ENCODE measurements at places on chromosomes 2 and 18.

GRCh38 chr2:96891591-96892333, 21.9 kb upstream of the SEMA4C start:
- no peak for DNase-seq

DNA sequence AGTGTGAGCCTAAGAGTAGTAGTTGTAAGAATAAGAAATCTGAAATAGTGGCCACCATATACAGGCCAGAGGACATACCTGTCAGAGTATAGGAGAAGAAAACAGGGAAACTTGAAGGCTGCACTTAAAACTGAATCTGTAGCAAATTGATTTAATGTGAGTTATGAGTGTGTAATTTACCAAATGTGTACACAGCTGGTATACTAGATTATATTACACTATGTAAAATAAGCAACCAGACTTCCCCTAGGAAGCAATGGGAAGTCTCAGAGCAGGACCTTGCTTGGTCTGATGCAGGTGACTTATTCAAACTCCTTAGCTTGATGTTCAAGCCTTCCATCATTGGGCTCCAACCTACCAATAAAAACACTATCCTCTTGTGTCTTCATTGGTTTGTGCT, 17.3 kb upstream of the EPC2 start:
- no peak for DNase-seq

DNA sequence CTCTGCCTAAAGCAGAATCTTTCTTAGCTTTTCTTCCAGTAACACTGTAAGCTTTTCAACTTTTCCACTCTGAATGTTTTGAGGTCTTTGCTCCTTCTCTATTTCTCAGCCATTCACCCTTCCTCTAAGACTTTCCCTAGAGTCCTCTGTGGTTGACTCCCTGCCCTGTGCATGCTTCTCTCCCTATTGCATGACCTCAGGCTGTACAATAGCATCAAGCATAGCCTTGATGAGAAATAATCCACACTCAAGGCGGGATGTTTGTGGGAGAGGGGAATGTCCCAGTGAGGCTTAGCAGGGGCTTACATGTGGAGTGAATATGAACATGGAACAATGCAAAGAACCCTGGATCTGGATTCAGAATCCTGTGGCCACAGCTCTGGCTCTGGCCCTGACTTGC, 48.4 kb upstream of the IGFBP5 start:
- no peak for DNase-seq

GRCh38 chr2:105796791-105797190, 52.1 kb downstream of the NCK2 start:
- no peak for DNase-seq

- DNase-seq = no peak
Observed at GRCh38 chr2:120871881-120872620, 136.4 kb downstream of the GLI2 start.

GRCh38 chr2:105179469-105180372, 61.8 kb upstream of the GPR45 start:
- no peak for DNase-seq

DNA sequence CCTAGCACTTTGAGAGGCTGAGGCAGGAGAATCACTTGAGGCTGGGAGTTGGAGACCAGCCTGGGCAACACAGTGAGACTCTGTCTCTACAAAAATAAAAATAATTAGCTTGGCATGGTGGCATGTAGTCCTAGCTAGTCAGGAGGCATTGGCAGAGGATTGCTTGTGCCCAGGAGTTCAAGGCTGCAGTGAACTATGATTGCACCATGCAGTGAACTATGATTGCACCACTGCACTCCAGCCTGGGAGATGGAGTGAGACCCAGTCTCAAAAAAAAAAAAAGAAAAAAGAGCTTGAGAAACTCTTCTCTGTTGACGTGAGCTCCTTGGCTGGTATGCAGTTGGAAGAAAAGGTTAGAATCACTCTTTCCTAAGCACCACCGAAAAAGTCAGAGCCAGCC, 125.1 kb upstream of the TNP1 start:
- no peak for DNase-seq

DNA sequence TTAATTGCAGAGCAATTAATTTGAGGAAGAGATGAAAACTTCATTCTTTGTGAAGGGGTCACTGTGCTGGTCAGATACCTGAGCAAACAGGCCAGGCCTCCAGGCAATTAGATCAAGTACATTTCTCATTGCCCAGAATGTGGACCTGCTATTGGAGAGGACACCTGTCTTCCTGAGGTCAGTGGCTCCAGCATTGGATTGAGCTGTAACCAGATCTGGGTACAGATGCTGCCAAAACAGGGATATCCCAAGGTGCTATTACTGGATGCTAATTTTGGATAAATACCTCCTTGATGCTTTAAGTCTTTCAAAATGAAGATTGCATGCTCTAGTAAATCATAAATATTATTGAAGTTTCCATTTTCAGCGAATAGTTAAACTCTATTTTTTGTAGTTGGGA, 131.5 kb downstream of the FAM161A start:
- DNase-seq = no peak
